ENCODE measurements at places on chromosomes 7 and 10.

DNA sequence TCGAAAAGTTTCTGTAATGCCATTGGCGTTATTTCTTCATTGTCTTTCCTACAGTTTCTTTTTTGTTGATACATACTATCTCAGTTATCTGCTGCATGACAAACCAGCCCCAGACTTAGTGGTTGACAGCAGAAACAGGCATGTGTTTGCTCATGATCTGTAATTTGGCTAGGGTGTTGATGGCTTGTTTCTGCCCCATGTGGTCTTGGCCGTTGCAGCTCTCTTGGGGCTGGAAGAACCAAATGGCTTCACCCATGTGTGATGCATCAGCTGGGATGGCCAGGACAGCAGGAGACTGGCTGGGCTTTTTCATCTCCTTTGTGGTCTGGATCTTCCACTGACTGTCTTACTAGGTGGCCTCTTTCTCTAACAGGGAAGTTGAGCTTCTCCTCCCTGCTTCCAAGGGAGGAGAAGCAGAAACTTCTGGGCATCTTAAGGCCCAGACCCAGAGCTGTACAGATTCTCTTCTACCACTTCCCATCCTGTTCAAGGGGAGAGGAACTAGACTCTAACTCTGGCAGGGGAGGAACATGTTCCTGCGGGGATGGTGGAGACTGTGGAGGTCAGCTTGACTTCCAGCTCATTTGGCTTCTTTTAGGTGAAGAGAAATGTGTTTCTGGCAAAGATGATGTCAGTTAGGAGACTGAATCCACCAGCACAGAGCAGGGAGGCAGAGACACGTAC lies 89.3 kb downstream of the FANK1 start:
- no peak for DNase-seq

DNA sequence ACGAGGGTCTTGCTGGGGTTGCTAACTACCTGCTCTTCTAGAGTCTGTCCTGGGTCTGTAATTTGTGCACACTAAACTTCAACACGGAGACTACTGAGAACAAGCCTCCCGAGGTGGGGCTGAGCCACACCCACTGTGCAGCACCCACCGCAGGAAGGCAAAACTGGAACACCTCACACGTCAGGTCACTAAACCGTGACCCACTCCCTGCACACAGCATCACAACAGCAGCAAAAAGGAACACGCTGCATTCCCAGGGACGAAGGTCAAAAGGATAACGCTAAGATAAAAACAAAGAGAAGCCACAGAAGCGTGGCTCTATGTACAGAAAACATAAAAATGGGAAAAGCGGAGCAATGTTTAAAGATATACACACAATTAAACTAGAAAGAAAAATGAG lies 170.1 kb downstream of the MAD1L1 start:
- no peak for DNase-seq

- DNase-seq = no peak
Measured at GRCh38 chr7:97004247-97005182, 838 bp upstream of the DLX6 start.

GRCh38 chr7:145957160-145957890 lies 159.3 kb upstream of the CNTNAP2 start:
- peak; percentile 2 for DNase-seq

- no peak for DNase-seq
Measured at GRCh38 chr7:147569116-147569913, 1021.3 kb upstream of the C7orf33 start.

DNA sequence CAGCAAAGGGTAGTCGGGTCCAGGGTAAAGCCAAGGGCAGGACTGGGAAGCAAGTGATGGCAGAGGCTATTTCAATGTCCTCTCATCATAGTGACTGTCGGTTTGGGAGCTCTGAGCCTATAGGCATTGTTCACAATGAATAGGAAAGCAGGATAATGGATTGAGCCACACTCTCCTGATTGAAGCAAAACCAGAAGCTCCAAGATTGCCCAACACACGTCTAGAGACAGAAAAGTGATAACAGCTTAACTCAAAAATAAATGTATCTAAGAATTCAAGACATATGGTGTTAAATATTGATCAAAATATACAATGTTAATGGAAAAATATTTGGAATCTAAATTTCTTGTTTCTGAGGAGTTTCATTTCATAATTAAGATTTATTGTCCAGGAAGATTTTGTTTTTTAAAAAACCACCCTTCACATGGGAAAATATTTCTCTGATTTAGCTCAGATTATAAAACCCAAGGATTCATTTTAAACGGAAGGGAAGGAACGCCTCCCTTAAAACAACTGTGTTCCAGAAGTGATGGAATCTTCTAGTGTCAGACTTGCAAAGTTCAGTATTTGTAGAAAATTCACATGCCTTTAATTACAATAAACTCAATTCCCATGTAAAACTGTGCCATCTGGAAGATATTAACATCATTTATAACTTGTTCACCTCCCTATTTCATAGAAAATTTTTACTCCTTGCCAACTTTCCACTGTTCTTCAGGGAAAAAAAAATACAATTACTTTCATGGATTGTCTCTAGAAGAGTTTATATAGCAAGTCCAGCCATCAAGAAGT lies 54.5 kb downstream of the NRP1 start:
- DNase-seq = peak; percentile 66

DNA sequence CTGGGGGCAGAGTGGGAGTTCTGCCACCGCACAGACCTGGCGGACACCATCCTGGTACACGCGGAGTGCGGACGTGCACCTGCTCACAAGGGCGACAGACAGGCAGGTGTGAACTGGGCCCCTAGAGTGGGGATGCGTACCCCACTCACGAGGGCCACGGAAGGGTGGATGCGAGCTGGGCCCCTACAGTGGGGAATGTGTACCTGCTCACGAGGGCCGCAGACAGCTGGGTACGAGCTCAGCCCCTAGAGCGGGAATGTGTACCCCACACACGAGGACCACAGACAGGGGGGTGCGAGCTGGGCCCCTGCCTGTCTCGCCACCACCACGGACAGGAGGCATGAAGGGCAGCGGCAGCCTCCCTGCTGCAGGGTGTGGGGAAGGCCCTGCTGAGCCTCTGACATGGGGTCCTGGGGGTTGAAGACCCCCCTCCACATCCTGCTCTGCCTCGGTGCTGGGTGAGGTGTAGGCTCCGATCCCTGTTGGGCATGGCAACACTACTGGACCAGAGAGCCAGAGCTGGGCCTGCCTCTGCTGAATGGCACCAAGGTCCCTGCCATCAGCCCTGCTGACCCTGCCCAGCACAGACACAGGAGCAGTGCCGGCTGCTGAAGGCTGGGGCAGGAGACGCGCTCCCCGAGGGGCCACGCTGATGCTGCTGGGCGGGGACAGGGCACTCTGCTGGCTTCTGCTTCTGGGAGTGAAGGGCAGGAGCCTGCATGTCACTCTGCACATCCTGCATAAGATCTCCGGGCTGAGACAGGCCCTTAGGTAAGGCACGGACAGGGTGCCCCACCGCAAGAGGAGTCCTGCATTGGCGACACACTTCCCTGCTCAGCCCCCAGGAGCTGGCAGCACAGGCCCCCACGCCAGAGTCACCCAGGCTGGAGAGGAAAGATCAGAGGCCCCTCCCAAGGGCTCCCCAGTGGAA lies 259.2 kb downstream of the MAD1L1 start:
- DNase-seq = no peak

GRCh38 chr10:6953271-6953801 lies 373.3 kb upstream of the PRKCQ start:
- peak; percentile 17 for DNase-seq

- no peak for DNase-seq
Measured at GRCh38 chr10:16583382-16583781, 61.7 kb upstream of the C1QL3 start.
